ENCODE measurements at places on chromosomes 12 and 14. TPM values are rescaled to one million over a fixed set of nuclear protein-coding genes. Genes with fewer than 3 reads are reported as not detected.
A peak's percentile ranks its signal among the peaks of the same experiment; 100 is the strongest.

GRCh38 chr14:53260286-53260685 is 107.2 kb upstream of the DDHD1 start:
- DNase-seq, result no peak

Gene SIX6
- not detected for total RNA-seq

DNA sequence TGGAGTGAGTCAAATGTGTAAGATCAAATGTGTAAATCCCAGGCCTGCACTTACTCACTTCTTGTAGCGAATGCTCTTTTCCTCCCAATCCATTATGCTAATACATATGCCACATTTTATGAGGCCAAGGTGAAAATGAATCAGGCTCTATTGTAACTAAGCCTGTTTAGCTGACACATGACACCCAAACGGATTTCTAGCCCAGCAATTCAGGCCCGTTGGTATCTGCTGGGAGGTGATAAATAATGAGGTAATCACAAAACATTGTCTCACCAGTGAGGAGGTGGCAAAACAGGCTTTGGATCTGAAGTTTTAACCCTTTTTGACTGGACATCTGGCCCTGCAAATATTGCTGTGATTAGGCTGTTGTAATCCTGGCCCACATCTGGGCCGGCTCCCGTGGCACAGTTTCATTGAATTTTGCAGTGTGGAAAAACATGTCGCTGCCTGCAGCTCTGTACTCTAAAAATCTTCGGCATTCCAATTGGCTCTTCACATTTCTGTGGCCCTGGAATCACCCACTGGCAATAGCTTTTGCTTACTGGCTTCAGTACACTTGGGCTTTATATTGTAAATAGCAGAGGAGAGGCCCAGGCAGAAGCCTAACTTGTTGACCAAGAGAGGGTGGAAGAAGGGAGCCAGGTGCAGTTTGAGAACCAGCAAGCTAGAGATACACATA is 106.1 kb downstream of the PAX9 start:
- DNase-seq, result no peak

Gene ARF6
- total RNA-seq, result 33.2 TPM

GRCh38 chr14:68790644-68791077 is 2.2 kb downstream of the ZFP36L1 start:
- peak; percentile 61 for DNase-seq

DNA sequence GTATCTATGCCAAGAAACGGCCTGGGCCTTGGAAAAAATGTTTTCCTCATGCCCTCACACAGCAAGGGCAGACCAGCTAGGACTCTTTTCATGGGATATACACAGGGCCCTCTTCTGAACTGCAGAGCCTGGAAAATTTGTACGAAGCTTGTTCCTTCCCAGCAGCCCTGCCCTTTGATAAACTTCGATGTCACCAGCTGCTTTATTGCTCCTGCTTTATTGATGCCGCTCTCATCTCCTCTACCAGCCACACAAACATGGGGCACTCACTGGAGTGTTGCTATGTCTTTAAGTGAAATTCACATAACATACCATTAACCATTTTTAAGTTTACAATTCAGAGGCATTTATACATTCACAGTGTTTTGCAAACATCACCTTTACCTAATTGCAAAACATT is 197.9 kb downstream of the KTN1 start:
- no peak for DNase-seq

Gene APPL2
- total RNA-seq, result 15.6 TPM

Gene CCDC38
- not detected for total RNA-seq

DNA sequence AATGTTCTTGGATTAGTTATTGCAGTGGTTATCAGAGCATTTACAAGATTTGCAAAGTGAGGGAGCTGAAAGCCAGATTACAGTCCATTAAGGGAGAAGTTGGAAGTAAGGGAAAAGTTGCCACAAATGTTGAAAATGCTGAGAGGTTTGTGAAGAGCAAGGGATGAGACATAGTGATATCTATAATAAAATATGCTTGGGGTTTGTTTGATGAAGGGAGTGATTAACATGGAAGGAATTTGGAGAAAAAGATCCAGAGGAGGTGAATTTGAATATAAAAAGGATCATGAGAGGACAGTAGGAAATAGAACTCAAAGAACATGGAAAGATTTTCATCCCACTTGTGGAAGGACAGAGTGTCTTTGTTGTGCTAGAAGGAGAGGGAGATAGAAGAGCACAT is 19.3 kb upstream of the CCER1 start:
- DNase-seq, result no peak

Gene GPR68
- total RNA-seq, result 3.4 TPM

GRCh38 chr12:95740751-95741150 is 49.8 kb downstream of the NTN4 start:
- no peak for DNase-seq

DNA sequence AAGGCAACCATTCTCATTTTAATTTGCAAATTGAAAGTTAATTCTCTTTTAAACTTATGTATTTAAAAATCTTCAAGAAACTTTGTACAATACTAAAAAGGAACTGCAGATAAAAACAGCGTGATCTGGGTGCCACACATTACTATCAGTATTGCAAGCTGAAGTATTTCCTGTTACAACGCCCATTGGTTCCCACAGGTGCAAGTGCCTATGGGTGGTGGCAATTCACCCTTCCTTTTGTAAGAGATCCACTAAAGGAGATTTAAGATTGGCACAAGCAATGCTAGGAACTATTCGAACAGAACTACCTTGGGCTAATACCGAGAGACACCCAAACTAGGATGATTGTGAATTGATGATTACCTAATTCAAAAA is 13.2 kb downstream of the TAOK3 start:
- DNase-seq, result no peak

- no peak for DNase-seq
Observed at GRCh38 chr12:28582672-28583376, 392.6 kb downstream of the CCDC91 start.

DNA sequence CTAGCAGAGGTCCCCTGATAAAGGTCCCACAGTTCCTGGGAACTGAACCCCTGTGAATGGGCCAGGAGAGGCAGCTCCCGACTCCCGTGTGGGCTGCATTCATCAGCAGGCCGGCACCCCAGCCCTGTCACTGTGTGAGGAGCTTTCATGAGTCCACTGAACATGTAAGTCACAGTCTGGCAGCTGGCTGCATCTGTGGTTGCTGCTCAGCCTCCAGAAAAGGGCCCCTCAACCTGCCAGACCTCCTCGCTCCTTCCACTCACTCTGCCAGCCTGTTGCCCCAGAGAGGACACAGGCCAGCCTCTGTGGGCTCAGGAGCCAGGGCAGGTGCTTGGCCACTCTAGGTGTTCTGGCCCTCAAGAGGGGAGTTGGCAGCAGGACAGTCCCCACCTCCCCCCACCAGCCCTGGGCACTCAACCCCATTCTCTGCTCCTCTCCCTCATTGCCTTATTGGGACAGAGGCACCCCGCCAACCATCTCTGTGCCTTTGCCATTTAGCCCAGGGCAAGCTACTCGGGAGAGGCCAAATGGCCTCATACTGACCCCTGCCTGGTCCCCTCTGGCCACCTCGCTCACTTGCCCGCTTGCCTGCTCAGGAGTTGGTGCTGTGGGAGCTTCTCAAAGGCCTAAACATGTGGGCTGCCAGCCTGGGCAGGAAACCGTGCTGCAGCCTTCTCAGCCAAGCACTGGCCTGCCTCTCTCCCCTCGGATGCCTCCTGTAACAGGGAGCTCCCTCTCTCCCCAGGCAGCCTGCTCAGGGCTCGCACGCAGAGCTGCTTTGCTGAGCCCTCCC is 1.9 kb downstream of the RTL1 start:
- peak; percentile 66 for DNase-seq

Gene TMEM132C
- total RNA-seq, result 0.27 TPM

- DNase-seq, result peak; percentile 92
Observed at GRCh38 chr14:75295491-75296345, 17.1 kb downstream of the FOS start.

- no peak for DNase-seq
Observed at GRCh38 chr12:80282761-80283160, 161.3 kb upstream of the PTPRQ start.

DNA sequence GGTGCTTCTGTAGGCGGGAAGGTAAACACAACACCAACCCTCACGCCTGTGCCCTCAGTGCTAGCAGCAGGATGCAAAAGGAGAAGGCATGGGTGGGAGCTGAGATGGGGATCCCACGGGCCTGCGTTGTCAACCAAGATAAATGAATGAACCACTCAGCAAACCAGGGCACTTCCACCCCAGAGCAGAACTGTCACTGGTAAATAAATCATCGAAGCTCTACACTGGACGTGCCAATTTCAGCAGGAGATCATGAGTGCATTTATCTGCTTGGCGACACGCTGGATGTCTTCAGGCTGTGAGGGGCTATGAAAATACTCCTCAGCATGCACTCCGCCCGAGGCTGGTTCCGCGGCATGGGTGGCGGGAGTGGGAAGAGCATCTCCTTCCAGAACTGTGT is 33.2 kb downstream of the HSPB8 start:
- peak; percentile 7 for DNase-seq

DNA sequence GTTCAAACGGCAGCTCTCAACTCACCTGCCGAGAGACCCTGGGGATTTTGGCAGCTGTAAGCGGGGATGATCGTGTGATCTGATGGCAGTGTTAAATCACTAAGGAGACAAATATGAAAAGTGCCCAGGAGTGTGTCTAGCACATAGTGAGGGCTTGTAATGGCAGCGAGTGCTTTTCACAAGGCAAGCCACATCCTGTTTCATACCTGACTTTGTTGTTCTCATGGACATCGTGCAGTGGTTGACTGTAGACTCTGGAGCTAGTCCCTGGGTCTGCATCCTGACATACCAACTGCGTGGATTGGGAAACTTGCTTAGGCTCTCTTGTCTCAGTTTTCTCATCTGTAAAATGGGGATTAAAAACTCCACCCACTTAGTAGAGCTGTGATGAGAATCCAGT is 148.5 kb downstream of the VRK1 start:
- DNase-seq, result peak; percentile 19

Measured in cardiac septum (tissue), 1 donor.